ENCODE measurements at places on chromosomes 12 and 14.

GRCh38 chr12:106488884-106489283, 93.9 kb upstream of the RFX4 start:
- no peak for DNase-seq

- no peak for DNase-seq
Observed at GRCh38 chr12:26092346-26093105, 32.3 kb downstream of the BHLHE41 start.

GRCh38 chr14:78107166-78107565, 63.0 kb upstream of the NRXN3 start:
- DNase-seq, result no peak

DNA sequence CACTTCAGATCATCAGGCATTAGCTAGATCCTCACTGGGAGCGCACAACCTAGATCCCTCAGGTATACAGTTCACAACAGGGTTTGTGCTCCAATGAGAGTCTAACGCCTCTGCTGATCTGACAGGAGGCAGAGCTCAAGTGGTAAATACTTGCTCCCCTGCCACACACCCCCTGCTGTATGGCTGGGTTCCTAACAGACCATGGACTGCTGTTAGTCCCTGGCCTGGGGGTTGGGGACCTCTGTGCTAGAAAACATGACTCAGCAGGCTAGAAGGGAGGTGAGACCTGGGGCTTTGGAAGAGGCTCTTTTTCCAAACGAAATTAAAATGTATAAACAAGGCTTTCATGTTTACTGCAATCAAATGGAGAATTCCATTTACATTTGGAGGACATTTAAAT, 691.1 kb downstream of the FLRT2 start:
- no peak for DNase-seq

DNA sequence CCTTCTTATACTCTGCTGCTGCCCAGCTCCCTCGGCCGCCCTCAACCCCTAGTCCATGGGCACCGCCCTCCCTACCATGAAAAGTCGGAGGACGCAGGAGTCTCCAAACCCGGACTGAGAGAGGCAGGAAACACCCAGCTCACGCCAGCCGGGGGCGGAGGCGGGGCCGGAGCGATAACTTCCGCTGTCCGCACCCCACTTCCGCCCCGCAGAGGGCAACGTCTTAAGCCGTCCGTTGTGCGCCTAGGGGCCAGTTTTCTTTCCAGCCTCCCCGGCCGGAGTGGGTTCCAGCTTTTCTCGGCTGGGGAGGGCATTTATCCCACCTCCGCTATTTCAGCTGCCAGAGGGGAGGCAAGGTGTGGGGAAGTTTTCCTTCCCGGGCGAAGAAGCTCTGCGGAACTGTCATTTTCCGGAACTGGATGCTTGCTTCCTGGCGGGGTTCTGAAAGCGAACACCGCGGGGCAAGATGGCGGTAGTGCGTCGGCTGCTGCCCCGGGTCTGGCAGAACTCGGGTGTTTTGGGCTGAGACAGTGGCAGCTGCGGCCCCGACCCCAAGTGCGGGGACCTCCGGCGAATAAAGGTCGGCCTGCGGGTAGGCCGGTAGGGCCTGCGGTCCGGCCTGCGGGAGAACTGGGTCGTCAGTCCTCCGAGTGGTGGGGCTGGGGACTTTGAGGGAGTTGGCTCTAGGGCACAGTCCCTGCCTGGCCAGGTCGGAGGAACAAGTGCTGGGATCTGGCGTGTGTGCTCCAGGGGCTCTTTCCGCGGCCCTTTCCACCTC, at the start of the genes KCTD10 and UBE3B:
Gene KCTD10 (minus strand): TSS at position 116 of the 778 bp plus-strand sequence. CDS start 38 bp downstream, at position 78.
Gene UBE3B (plus strand): TSS at position 450 of the 778 bp plus-strand sequence. CDS start 5,918 bp downstream, outside the sequence.
- DNase-seq, result peak; percentile 82

DNA sequence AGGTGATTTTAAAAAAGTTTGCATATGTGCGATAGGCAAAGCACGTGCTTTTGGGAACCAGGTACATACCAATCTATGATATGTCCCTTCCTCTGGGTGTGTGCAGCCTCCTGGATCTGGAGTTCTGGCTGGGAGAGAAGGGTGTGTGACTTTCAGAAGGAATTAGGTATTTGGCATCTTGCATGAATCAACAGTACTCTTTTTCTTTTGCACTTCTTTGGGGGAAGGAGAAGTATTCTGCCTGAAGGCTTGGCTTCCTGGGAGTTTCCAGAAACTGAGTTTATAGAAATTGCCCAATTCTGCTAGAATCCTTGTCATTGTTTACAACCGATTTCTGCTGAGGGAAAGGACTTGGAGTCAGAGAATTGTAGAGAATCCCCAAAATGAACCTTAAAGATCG, 2.9 kb upstream of the CLMN start:
- no peak for DNase-seq
